Naive thymus-derived CD4-positive, alpha-beta T cell (primary cell): ENCODE measurements at places on chromosomes 1 and 21. TPM values are rescaled to one million over a fixed set of nuclear protein-coding genes. Genes with fewer than 3 reads are reported as not detected.
A peak's percentile ranks its signal among the peaks of the same experiment; 100 is the strongest.

GRCh38 chr1:117321680-117322609, 45.3 kb upstream of the MAN1A2 start:
- no peak for DNase-seq
- H3K4me3 ChIP-seq = no peak overlapping the region
- H3K36me3 ChIP-seq = no peaks in the 10 kb centered on the region
- H3K27ac ChIP-seq = no peak overlapping the region

- DNase-seq = no peak
- H3K27me3 ChIP-seq = no peaks in the 10 kb centered on the region
- no peaks in the 10 kb centered on the region for H3K4me1 ChIP-seq
- H3K27ac ChIP-seq = no peak overlapping the region
- no peaks in the 10 kb centered on the region for H3K36me3 ChIP-seq
Measured at GRCh38 chr1:225454733-225455132, 26.9 kb upstream of the LBR start.

GRCh38 chr1:228174482-228175315, 9.1 kb downstream of the IBA57 start:
- H3K27ac ChIP-seq = no peak overlapping the region
- H3K36me3 ChIP-seq = peaks cover 5% of the 10 kb centered on the region
- no peaks in the 10 kb centered on the region for H3K4me1 ChIP-seq
- no peaks in the 10 kb centered on the region for H3K27me3 ChIP-seq

DNA sequence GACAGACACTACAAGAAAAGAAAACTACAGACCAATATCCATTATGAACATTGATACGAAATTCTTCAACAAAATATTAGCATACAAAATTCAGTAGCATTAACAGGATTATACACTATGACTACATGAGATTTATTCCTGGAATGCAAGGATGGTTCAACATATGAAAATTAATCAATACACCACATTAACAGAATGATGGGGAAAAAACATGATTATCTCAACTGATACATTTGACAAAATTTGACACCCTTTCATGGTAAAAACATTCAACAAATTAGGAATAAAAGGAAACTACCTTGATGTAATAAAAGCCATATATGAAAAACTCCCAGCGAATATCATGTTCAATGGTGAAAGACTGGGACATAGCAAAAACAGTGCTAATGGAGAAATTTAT, 31.5 kb downstream of the TRPM2 start:
- no peak for DNase-seq
- H3K4me3 ChIP-seq = no peak overlapping the region
- H3K4me1 ChIP-seq = no peaks in the 10 kb centered on the region
- no peaks in the 10 kb centered on the region for H3K27me3 ChIP-seq
- no peaks in the 10 kb centered on the region for H3K36me3 ChIP-seq

DNA sequence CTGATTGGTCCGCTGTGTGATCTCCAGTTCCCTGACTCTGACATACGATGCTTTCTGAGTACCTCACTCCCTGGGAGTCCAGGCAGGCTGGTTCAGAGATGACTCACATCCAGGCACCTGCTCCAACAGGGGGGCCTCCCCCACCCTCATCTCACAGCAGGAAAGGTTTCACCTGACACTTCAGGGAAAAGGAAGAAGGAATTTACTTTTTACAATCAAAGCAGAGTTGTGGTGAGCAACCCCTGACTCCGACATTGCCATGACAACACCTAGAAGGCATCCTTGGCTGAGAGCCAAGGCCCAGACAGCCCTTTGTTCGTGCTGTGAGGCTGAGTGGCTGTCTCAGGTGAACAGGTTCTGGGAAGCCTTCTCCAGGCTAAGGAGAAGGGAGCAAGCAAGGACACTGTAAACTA, 164.6 kb upstream of the GJB5 start:
- no peak for DNase-seq
- H3K27ac ChIP-seq = no peak overlapping the region
- no peaks in the 10 kb centered on the region for H3K4me1 ChIP-seq
- H3K27me3 ChIP-seq = no peaks in the 10 kb centered on the region

DNA sequence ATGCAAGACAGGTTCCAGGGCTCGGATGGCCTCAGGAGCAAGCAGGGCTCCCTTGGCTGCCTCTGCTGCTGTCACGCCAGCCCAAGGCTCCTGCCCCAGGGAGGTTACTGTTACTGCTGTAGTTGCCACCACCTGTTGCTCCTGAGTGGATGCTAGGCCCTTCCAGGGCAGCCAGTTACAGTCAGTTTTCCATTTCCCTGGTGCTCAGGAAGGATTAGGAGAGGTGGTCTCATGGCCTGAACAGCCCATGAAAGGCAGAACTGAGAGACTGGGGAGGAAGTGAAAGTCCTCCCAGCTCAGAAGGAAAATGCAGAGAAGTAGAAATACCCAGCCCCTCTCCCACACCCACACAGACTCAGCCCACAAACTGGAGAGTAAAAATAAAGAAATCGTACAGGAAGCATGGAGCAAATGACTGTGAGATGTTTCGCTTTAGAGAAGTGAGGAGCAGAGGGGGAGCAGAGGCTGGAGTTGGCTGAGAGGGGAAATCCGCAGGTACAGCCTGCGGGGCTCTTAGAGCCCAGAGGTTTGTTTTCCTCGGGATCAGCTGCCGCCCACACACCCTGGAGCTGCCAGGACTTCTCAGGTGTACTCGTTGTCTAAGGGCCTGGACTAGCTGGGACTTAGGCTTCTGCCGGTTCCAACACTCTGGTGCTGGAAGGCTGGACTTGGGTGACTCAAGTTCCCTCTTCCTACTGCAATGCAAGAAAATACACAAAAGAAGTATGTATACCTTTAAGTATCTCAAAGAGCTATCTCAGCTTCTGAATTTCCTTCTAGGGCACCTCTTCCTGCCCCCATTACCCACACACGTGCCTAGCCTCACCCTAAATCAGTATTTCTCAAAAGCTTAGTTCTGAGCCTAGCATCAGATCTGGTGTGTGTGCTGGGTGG, 2.3 kb downstream of the IL6R start:
- DNase-seq = peak; percentile 52
- H3K36me3 ChIP-seq = no peaks in the 10 kb centered on the region
- H3K27ac ChIP-seq = peak overlapping the region; percentile 75
- H3K4me1 ChIP-seq = peaks cover 40% of the 10 kb centered on the region
- peak overlapping the region; percentile 72 for H3K4me3 ChIP-seq

- DNase-seq = no peak
- no peaks in the 10 kb centered on the region for H3K27me3 ChIP-seq
- H3K4me3 ChIP-seq = no peak overlapping the region
- no peaks in the 10 kb centered on the region for H3K36me3 ChIP-seq
- no peaks in the 10 kb centered on the region for H3K4me1 ChIP-seq
Measured at GRCh38 chr1:101410048-101410878, 173.4 kb downstream of the S1PR1 start.

GRCh38 chr1:113786069-113786468, 26.2 kb downstream of the RSBN1 start:
- H3K27me3 ChIP-seq = no peaks in the 10 kb centered on the region
- peaks cover 47% of the 10 kb centered on the region for H3K4me1 ChIP-seq
- H3K27ac ChIP-seq = no peak overlapping the region

- H3K27ac ChIP-seq = no peak overlapping the region
- H3K4me1 ChIP-seq = no peaks in the 10 kb centered on the region
- no peaks in the 10 kb centered on the region for H3K27me3 ChIP-seq
Measured at GRCh38 chr1:86504895-86505563, 36.3 kb downstream of the CLCA1 start.

GRCh38 chr1:46133181-46133658, 791 bp upstream of the PIK3R3 start:
- peaks cover 3% of the 10 kb centered on the region for H3K4me1 ChIP-seq
- no peak for DNase-seq
- H3K4me3 ChIP-seq = peak overlapping the region; percentile 88
- H3K27me3 ChIP-seq = peaks cover 4% of the 10 kb centered on the region

GRCh38 chr1:43067233-43067745, 104.8 kb downstream of the EBNA1BP2 start:
- H3K4me3 ChIP-seq = no peak overlapping the region
- no peak for DNase-seq

DNA sequence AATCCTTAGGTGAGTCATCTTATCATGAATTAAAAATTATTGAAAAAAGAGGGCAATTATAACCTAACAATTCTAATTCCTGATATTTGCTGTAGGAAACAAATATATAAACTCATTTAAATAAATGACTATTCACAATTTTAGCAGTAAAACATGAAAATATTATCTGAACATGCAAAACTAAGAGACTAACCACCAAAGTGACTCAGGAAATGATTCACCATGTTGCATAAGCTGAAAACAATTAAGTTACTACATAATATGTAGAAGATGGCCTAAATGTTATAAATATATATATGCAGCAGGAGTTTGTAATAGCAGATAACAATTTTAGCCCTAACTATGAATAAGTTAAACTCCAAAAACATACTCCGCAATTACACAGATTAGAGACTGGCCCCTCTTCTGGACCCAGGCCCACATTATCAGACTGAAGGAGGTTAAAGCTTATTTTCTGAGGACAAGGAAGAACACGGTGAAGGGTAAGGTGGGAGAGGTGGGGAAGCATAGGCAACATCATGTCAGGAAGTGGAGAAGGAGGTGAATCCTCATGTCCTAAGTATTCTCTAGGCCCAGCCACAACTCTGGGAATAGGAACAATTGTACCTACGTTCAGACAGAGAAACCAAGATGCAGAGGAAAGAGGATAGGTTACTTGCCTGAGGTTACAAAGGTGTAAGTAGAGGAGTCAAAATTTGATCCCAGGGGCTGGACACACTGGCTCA, 15.6 kb upstream of the AIM2 start:
- no peak overlapping the region for H3K4me3 ChIP-seq
- H3K36me3 ChIP-seq = no peaks in the 10 kb centered on the region
- no peak for DNase-seq
- no peaks in the 10 kb centered on the region for H3K27me3 ChIP-seq
- no peaks in the 10 kb centered on the region for H3K4me1 ChIP-seq

- H3K4me1 ChIP-seq = no peaks in the 10 kb centered on the region
- no peak overlapping the region for H3K4me3 ChIP-seq
- DNase-seq = no peak
- no peaks in the 10 kb centered on the region for H3K36me3 ChIP-seq
Measured at GRCh38 chr21:33866826-33867225, 48.8 kb downstream of the ATP5PO start.

- no peak for DNase-seq
- no peak overlapping the region for H3K4me3 ChIP-seq
- no peaks in the 10 kb centered on the region for H3K4me1 ChIP-seq
- H3K27me3 ChIP-seq = no peaks in the 10 kb centered on the region
- H3K36me3 ChIP-seq = no peaks in the 10 kb centered on the region
Measured at GRCh38 chr1:153488731-153489130, 28.3 kb upstream of the S100A7 start.

DNA sequence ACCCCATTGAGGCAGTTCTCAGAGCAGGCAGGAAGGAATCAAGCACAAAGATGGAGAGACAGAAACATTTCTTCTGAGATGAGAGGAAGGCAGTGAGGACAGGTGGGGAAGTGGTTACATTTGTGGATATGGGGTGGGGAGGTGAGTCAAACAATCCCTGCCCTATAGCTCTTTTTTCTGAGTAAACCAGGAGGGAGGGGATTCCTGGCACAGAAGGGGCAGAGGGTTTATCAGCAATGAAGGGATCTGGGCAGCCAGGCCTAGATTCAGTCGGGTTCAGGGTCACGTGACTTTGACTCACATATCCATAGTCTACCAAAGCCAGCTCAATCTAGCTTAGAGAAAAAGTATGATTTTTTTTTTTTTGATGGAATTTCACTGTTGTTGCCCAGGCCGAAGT, 15.7 kb upstream of the PHC2 start:
- no peaks in the 10 kb centered on the region for H3K36me3 ChIP-seq
- no peaks in the 10 kb centered on the region for H3K27me3 ChIP-seq
- H3K4me1 ChIP-seq = no peaks in the 10 kb centered on the region
- H3K4me3 ChIP-seq = no peak overlapping the region
- no peak for DNase-seq
- no peak overlapping the region for H3K27ac ChIP-seq

GRCh38 chr21:17763288-17764037, 55.7 kb downstream of the C21orf91 start:
- DNase-seq = no peak
- no peaks in the 10 kb centered on the region for H3K27me3 ChIP-seq
- H3K36me3 ChIP-seq = no peaks in the 10 kb centered on the region

GRCh38 chr1:245753807-245754206, 599.0 kb downstream of the KIF26B start:
- no peaks in the 10 kb centered on the region for H3K4me1 ChIP-seq
- no peaks in the 10 kb centered on the region for H3K36me3 ChIP-seq
- H3K27me3 ChIP-seq = no peaks in the 10 kb centered on the region
- no peak overlapping the region for H3K27ac ChIP-seq
- H3K4me3 ChIP-seq = no peak overlapping the region
- DNase-seq = no peak

GRCh38 chr1:109721042-109721441, 9.0 kb downstream of the GSTM5 start:
- no peaks in the 10 kb centered on the region for H3K36me3 ChIP-seq
- no peaks in the 10 kb centered on the region for H3K27me3 ChIP-seq
- no peaks in the 10 kb centered on the region for H3K4me1 ChIP-seq

GRCh38 chr1:56512724-56513494, 66.5 kb downstream of the PLPP3 start:
- DNase-seq = no peak
- H3K4me1 ChIP-seq = no peaks in the 10 kb centered on the region
- no peaks in the 10 kb centered on the region for H3K27me3 ChIP-seq
- H3K4me3 ChIP-seq = no peak overlapping the region
- H3K27ac ChIP-seq = no peak overlapping the region
- H3K36me3 ChIP-seq = no peaks in the 10 kb centered on the region

DNA sequence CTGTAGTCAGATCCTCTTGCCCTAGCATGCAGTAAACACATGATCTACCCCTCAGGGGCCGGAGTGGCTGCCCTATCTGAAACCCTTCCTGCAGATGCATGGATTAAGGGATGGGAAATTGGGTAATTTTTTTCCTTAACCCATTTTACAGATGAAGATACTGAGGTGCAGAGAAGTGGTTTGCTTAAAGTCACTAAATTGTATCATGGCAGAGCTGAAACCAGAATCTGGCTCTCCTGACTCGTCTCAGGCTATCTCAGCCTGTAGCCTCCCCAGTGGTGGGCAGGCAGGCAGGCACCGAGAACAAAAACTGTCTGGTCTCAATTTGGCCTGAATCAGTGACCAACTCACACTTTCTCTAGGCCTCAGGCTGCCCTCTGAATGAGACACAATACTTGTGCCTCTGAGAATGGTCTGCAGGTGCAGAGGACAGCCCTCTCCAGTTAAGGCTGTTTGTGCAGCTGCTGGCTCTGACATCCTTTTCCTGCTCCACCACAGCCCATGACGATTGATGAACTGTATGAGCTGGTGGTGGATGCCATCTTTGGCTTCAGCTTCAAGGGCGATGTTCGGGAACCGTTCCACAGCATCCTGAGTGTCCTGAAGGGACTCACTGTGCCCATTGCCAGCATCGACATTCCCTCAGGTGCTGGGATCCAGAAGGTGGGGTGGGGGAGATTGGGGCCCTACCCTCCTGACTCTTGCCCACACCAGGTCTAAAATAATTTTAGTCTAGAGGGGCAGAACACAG, 1.5 kb downstream of the NAXE start:
- H3K27ac ChIP-seq = peak overlapping the region; percentile 89
- no peak overlapping the region for H3K4me3 ChIP-seq
- no peaks in the 10 kb centered on the region for H3K36me3 ChIP-seq
- H3K4me1 ChIP-seq = peaks cover 8% of the 10 kb centered on the region

Gene AVPR1B
- not detected in 2 replicates for total RNA-seq

Gene CLCNKB
- total RNA-seq = not detected

Gene CFH
- total RNA-seq = 1.4 TPM in 2 replicates

Gene RBM11
- 19.3 TPM for total RNA-seq

Gene HNRNPCL4
- total RNA-seq = not detected

Gene SPATA17
- total RNA-seq = not detected

Gene SSU72
- total RNA-seq = 148 TPM

Gene TMEM61
- not detected for total RNA-seq

Gene SYCP1
- total RNA-seq = not detected

Gene UBL4B
- not detected for total RNA-seq

Gene CFAP74
- total RNA-seq = not detected

Gene SRSF11
- total RNA-seq = 293 TPM
